ENCODE measurements at places on chromosomes 13 and 19.
A peak's percentile ranks its signal among the peaks of the same experiment; 100 is the strongest.

DNA sequence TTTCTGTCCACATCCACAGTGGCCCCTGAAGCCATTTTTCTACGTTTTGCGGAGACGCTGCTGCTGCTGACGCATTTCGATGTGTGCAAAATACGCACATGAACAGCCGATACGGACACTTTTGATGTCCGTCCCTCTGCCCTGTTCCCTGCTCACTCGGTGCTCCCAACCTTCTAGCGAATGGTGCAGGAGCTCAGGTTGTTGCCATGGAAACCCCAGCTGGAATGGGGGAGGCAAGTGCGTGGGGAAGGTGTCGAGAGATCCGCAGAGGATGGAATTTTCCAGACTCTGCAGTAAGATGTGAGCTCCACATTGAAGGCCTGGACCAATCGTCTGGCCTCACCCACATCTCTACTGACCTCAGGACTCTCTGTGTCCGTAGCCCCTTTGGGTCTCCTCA is 109.2 kb upstream of the USP29 start:
- H3K4me3 ChIP-seq = no peak overlapping the region
- no peaks in the 10 kb centered on the region for H3K27me3 ChIP-seq
- H3K36me3 ChIP-seq = peaks cover 9% of the 10 kb centered on the region
- H3K4me1 ChIP-seq = no peaks in the 10 kb centered on the region
- DNase-seq = no peak

DNA sequence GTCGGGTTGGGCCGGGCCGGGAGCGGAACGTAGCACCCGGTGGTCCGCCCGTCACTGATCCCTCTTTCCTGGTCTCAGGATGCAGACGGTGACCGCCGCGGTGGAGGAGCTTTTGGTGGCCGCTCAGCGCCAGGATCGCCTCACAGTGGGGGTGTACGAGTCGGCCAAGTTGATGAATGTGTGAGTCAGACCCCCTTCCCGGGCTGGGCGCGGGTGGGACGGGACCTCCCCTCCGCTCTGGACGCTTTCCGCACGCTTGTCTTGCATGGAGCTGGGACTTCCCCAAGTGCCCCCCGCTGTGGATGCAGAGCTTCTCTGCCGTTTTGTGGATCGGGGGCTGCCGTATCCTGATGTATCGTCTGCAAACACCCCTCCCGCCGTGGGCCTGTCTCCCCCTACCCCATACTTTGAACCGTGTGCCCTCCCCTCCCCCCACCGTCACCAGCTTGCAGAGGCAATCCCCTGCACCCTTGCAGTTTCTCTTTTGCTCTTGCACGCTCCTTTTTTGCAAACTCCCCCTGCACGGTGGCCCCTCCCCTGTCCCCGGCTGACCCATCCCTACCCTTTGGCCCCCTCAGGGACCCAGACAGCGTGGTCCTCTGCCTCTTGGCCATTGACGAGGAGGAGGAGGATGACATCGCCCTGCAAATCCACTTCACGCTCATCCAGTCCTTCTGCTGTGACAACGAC is 669 bp downstream of the GADD45B start:
- peaks cover 28% of the 10 kb centered on the region for H3K36me3 ChIP-seq
- H3K4me1 ChIP-seq = peaks cover 22% of the 10 kb centered on the region
- no peaks in the 10 kb centered on the region for H3K27me3 ChIP-seq
- H3K4me3 ChIP-seq = peak overlapping the region; percentile 99
- peak overlapping the region; percentile 97 for H3K27ac ChIP-seq

DNA sequence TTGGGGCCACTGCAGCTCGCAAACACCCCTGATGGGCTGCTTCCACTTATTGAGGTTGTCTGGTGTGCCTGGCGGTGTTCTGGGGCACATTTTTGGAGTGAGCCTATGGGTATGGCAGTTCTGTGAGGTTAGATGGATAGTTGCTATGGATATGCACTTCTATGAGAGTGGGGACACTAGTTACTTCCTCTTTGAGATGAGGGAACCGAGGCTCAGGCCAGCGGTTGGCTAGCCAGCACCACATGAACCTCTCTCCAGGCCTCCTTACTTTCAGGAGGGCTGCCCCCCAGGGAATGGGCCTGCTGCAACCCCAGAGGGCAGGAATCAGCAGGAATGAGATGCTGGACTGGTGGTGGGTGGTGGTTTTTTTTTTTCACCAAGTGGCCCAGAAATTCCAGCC is 13.5 kb upstream of the PRR19 start:
- H3K27me3 ChIP-seq = no peaks in the 10 kb centered on the region
- DNase-seq = no peak
- H3K36me3 ChIP-seq = peaks cover 9% of the 10 kb centered on the region
- H3K4me1 ChIP-seq = peaks cover 22% of the 10 kb centered on the region
- no peak overlapping the region for H3K27ac ChIP-seq
- H3K4me3 ChIP-seq = no peak overlapping the region

DNA sequence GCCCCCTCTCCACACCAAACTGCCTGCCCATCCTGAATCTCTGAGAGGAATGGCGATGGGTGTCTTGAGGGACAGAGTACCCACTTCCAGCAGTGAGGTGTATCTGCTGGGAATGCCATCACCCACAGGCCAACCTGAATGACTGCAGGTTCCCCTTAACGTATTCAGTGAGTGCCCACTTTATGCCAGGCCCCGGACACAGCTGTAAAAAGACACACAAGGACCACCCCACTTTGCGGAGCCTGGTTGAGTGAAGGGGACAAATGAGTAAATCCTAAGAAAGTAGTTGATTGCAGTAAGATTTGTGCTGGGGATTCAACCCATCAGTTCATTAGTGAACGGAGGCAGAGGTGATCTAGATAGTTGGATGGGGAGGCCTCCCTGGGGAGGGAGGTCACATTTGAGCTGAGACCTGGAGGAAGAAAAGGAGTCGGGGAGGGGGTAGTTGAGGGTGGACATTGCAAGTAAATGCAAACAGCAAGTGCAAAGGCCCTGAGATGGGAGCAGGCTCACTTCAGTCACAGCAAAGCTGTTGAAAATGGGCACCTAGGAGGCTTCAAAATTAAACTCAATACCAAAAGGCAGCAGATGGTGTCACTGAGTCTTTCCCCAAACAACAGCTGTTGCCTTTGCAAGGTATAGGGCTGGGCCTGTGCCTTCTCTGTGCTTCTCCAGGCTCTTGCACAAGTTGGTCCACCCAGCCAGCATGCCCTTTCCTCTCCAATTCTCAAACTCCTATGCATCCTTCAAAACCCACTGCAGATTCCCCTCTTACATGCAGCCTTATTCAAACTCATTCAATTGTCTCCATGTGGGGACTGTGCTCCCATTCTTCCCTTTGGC is 4.3 kb downstream of the GDF15 start:
- H3K27ac ChIP-seq = no peak overlapping the region
- no peaks in the 10 kb centered on the region for H3K4me1 ChIP-seq
- no peaks in the 10 kb centered on the region for H3K36me3 ChIP-seq
- H3K27me3 ChIP-seq = peaks cover 32% of the 10 kb centered on the region
- H3K4me3 ChIP-seq = no peak overlapping the region
- no peak for DNase-seq

GRCh38 chr19:7852851-7853769 is 21.1 kb downstream of the PRR36 start:
- peaks cover 5% of the 10 kb centered on the region for H3K4me1 ChIP-seq
- H3K36me3 ChIP-seq = peaks cover 1% of the 10 kb centered on the region
- H3K4me3 ChIP-seq = no peak overlapping the region
- no peak overlapping the region for H3K27ac ChIP-seq
- peak; percentile 70 for DNase-seq

DNA sequence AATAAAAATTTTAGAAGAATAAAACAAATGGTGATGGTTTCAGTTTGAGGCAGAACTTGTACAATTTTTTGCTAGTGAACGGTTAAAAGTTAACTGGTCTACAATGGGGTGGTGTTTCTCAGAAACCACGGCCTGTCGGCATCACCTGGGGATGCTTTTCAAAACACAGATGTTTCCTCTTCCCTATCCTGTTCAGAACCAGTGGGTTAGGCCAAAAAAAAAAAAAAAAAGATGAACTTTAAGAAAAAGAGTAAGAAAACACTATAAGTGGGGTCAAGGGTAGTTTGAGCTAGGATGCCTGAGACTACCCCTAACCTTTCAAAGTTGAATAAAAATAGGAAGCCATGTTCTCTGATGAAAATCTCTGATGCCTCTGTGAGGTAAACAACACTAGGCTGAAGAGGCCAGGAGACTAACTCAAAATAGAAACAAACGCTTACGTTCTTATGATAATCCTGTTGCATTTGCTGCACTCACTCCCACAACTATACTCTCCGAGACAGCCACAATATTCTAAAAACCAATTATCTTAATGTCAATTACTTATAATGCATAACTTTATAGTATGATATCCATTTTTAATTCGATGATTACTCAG is 3.3 kb downstream of the MTIF3 start:
- peak overlapping the region; percentile 65 for H3K4me3 ChIP-seq
- peak; percentile 41 for DNase-seq
- H3K27me3 ChIP-seq = no peaks in the 10 kb centered on the region
- H3K36me3 ChIP-seq = peaks cover 12% of the 10 kb centered on the region
- H3K27ac ChIP-seq = peak overlapping the region; percentile 99
- H3K4me1 ChIP-seq = peaks cover 56% of the 10 kb centered on the region

GRCh38 chr19:45876411-45877197 is 9.3 kb downstream of the IRF2BP1 start:
- peaks cover 19% of the 10 kb centered on the region for H3K4me1 ChIP-seq
- H3K36me3 ChIP-seq = no peaks in the 10 kb centered on the region
- peaks cover 28% of the 10 kb centered on the region for H3K27me3 ChIP-seq
- peak overlapping the region; percentile 28 for H3K27ac ChIP-seq
- peak; percentile 80 for DNase-seq

GRCh38 chr13:97274829-97275649 is 52.9 kb downstream of the MBNL2 start:
- H3K27ac ChIP-seq = no peak overlapping the region
- DNase-seq = no peak
- H3K4me3 ChIP-seq = no peak overlapping the region
- H3K27me3 ChIP-seq = no peaks in the 10 kb centered on the region
- H3K4me1 ChIP-seq = peaks cover 35% of the 10 kb centered on the region
- H3K36me3 ChIP-seq = peaks cover 17% of the 10 kb centered on the region

GRCh38 chr19:49875857-49876421 is 1.2 kb downstream of the AKT1S1 start:
- H3K4me1 ChIP-seq = peaks cover 34% of the 10 kb centered on the region
- H3K27me3 ChIP-seq = no peaks in the 10 kb centered on the region
- DNase-seq = peak; percentile 61
- no peak overlapping the region for H3K27ac ChIP-seq

GRCh38 chr13:106056851-106057250 is 478.6 kb downstream of the EFNB2 start:
- no peak overlapping the region for H3K4me3 ChIP-seq
- no peaks in the 10 kb centered on the region for H3K27me3 ChIP-seq
- H3K4me1 ChIP-seq = no peaks in the 10 kb centered on the region
- no peak overlapping the region for H3K27ac ChIP-seq

- H3K36me3 ChIP-seq = no peaks in the 10 kb centered on the region
- no peak overlapping the region for H3K27ac ChIP-seq
- peaks cover 60% of the 10 kb centered on the region for H3K4me1 ChIP-seq
- no peaks in the 10 kb centered on the region for H3K27me3 ChIP-seq
- DNase-seq = no peak
Observed at GRCh38 chr13:44305286-44305685, 68.3 kb upstream of the SERP2 start.
